ENCODE measurements at places on chromosomes 2 and 18. TPM values are rescaled to one million over a fixed set of nuclear protein-coding genes. Genes with fewer than 3 reads are reported as not detected.

The CUL3 gene
- 79.7 TPM for total RNA-seq

The UGT1A5 gene
- not detected for total RNA-seq

The CNGA3 gene
- total RNA-seq: not detected

The ERMN gene
- 0.12 TPM for total RNA-seq

The TEX44 gene
- total RNA-seq: not detected

The TMEFF2 gene
- not detected for total RNA-seq

The ADGRF3 gene
- not detected for total RNA-seq

The UGT1A7 gene
- total RNA-seq: not detected

The GCG gene
- total RNA-seq: not detected

The HTR2B gene
- 4.2 TPM for total RNA-seq

The CD8B2 gene
- total RNA-seq: not detected

The EIF4E2 gene
- total RNA-seq: 64.6 TPM

- DNase-seq: no peak
- no peaks in the 10 kb centered on the region for H3K4me1 ChIP-seq
- no peaks in the 10 kb centered on the region for H3K27me3 ChIP-seq
- H3K36me3 ChIP-seq: no peaks in the 10 kb centered on the region
- no peak overlapping the region for H3K4me3 ChIP-seq
Observed at GRCh38 chr2:73995810-73996209, 11.1 kb downstream of the TET3 start.

DNA sequence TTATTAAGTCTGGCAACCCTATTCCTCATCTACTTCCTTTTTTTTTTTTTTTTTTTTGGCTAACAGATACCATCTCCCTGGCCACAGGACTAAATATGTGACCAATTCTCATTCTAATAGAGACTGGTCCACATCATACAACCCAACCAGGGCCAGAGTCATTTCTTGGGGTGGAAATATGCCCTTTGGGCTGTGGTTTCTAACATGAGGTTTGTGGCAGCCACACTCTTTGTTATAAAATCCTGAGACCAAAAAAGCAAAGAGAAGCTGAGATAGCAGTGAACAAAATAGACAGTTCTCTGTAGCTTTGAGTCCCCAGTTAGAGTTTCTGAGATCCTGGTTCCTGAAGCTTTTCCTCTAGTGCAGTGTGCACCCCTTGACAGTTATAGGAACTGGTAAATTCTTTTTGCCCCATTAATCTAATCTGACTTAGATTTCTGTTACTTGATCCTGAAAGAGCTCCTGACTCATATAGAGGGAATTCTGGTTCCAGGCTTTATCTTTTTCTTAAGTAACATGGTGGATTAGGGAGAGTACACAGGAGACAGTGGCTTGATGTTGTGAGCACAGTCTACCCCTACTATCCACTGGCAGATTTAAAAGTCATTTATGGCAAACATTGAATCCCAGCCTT is 86.8 kb downstream of the MAIP1 start:
- no peak for DNase-seq
- no peak overlapping the region for H3K4me3 ChIP-seq
- H3K4me1 ChIP-seq: no peaks in the 10 kb centered on the region
- H3K36me3 ChIP-seq: no peaks in the 10 kb centered on the region
- no peaks in the 10 kb centered on the region for H3K27me3 ChIP-seq

- H3K27ac ChIP-seq: no peak overlapping the region
- H3K27me3 ChIP-seq: no peaks in the 10 kb centered on the region
- no peak overlapping the region for H3K4me3 ChIP-seq
Observed at GRCh38 chr2:192047315-192048107, 147.2 kb downstream of the TMEFF2 start.

GRCh38 chr2:6692056-6692455 is 173.7 kb downstream of the CMPK2 start:
- H3K4me3 ChIP-seq: no peak overlapping the region
- H3K36me3 ChIP-seq: no peaks in the 10 kb centered on the region
- no peak overlapping the region for H3K27ac ChIP-seq
- no peak for DNase-seq
- H3K4me1 ChIP-seq: no peaks in the 10 kb centered on the region

- H3K4me3 ChIP-seq: no peak overlapping the region
- DNase-seq: no peak
- no peaks in the 10 kb centered on the region for H3K4me1 ChIP-seq
- H3K27me3 ChIP-seq: no peaks in the 10 kb centered on the region
- H3K36me3 ChIP-seq: no peaks in the 10 kb centered on the region
Observed at GRCh38 chr2:141941210-141941714, 189.6 kb downstream of the LRP1B start.

GRCh38 chr2:80149991-80150390 is 154.6 kb downstream of the LRRTM1 start:
- no peak overlapping the region for H3K4me3 ChIP-seq
- no peaks in the 10 kb centered on the region for H3K4me1 ChIP-seq
- H3K36me3 ChIP-seq: no peaks in the 10 kb centered on the region
- H3K27me3 ChIP-seq: no peaks in the 10 kb centered on the region

- no peak for DNase-seq
- no peak overlapping the region for H3K4me3 ChIP-seq
- no peaks in the 10 kb centered on the region for H3K27me3 ChIP-seq
Observed at GRCh38 chr2:85016446-85016845, 45.5 kb downstream of the KCMF1 start.

- no peaks in the 10 kb centered on the region for H3K4me1 ChIP-seq
- no peaks in the 10 kb centered on the region for H3K36me3 ChIP-seq
- no peak overlapping the region for H3K4me3 ChIP-seq
- DNase-seq: no peak
- no peaks in the 10 kb centered on the region for H3K27me3 ChIP-seq
- no peak overlapping the region for H3K27ac ChIP-seq
Observed at GRCh38 chr18:74902147-74902455, 304.4 kb downstream of the ZNF407 start.

DNA sequence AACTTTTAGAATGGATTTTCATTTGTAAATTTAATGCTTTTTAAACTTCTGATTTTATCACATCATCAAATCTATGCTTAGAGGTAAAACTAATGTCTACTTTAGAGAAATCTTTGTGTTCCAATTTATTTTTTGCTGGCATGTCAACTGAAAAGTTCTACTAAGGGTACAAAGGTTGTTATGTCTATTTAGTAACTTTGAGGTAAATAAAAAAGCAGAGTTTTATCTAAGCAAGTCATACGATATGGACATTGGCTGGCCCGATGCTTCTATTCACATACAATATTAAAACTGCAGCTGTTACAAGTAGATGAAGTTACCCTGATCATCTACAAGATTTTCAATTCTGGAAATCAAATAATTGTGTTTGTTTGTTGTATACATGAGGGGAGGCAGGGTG is 1575.1 kb downstream of the LRP1B start:
- DNase-seq: no peak
- no peaks in the 10 kb centered on the region for H3K36me3 ChIP-seq
- no peak overlapping the region for H3K27ac ChIP-seq
- no peaks in the 10 kb centered on the region for H3K27me3 ChIP-seq

- H3K36me3 ChIP-seq: no peaks in the 10 kb centered on the region
- no peaks in the 10 kb centered on the region for H3K27me3 ChIP-seq
- DNase-seq: no peak
- H3K4me3 ChIP-seq: no peak overlapping the region
Observed at GRCh38 chr2:239216614-239217273, 184.1 kb downstream of the HDAC4 start.

DNA sequence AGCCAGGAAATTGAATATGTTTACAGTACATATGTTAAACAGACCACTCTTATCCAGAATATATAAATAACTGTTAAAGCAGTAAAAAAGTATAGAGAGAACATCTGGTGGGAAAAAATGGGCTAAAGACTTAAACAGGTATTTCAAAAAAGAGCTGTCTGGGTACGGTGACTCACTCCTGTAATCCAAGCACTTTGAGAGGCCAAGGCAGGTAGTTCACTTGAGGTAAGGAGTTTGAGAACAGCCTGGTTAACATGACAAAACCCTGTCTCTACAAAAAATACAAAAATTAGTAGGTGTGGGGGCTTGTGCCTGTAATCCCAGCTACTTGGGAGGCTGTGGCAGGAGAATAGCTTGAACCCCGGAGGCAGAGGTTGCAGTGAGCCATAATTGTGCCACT is 171.4 kb upstream of the FSIP2 start:
- H3K27me3 ChIP-seq: no peaks in the 10 kb centered on the region
- DNase-seq: no peak
- H3K27ac ChIP-seq: no peak overlapping the region
- no peak overlapping the region for H3K4me3 ChIP-seq

- peak overlapping the region; percentile 61 for H3K4me3 ChIP-seq
- H3K27ac ChIP-seq: peak overlapping the region; percentile 68
- H3K36me3 ChIP-seq: no peaks in the 10 kb centered on the region
- no peaks in the 10 kb centered on the region for H3K27me3 ChIP-seq
- no peak for DNase-seq
Observed at GRCh38 chr18:50560681-50561629, 1.1 kb downstream of the MAPK4 start.

DNA sequence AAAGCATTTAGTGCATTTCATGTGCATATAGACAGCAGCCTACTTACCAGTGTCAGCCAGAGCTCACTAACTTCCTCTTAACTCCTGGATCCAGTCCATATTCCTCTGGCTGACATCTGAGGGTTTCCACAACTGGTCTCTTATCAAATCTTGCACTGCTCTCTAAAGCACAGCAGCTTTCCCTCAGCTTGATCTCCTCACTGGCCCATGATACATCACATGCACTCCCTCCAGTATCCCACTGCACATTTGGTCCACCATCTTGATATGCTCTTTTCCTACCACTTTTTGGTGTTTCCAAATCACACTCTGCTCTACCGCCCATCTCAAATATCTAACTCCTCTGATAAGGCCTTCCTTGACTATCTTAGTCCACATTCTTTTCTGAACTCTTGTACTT is 105.0 kb upstream of the ZFP36L2 start:
- DNase-seq: no peak
- H3K4me3 ChIP-seq: no peak overlapping the region

GRCh38 chr18:35061804-35062203 is 20.6 kb downstream of the MAPRE2 start:
- H3K27ac ChIP-seq: no peak overlapping the region
- DNase-seq: no peak
- H3K4me1 ChIP-seq: no peaks in the 10 kb centered on the region
- H3K27me3 ChIP-seq: no peaks in the 10 kb centered on the region

Data from uterus (tissue), 4 donors.